ENCODE measurements at places on chromosomes 12 and 14.

DNA sequence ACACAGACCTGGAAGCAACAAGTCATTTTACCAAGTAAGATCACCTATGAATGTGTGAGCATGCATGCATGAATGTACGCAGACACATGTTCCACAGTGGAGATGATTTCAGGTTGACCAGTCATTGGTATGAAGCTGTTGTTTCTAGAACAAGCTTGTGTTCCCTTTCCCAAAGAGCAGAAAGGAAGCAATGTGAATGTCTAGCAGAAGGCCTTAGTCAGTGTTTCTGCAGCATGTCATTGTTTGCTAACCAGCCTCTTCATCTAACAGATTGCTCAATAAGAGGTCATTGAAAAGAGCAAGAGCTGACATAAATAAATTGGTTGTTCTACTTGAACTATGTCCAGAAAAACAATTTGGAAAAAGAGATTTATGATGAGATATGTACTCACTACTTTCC, 191.4 kb downstream of the PLCZ1 start:
- no peak for DNase-seq

DNA sequence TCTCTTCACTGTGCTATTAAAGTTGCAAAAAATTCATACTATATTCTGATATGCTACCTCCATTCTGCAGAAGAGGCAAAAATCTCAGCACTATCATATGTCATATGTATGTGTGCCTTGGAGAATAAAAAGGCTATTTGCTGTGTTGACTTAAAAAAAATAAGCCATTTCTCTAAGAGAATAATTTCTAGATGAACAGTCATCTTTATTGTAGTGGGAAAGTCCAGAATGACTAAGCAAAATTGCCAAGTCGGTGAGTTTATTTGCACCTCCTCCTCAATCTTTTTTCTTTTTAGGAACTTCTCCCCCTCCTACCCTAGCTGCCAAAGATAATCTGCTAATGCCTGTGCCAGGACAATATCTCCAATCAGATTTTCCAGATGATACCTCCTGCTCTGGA, 353.8 kb upstream of the FAR2 start:
- DNase-seq = no peak

GRCh38 chr12:110498984-110499706, 2.8 kb downstream of the VPS29 start:
- no peak for DNase-seq

DNA sequence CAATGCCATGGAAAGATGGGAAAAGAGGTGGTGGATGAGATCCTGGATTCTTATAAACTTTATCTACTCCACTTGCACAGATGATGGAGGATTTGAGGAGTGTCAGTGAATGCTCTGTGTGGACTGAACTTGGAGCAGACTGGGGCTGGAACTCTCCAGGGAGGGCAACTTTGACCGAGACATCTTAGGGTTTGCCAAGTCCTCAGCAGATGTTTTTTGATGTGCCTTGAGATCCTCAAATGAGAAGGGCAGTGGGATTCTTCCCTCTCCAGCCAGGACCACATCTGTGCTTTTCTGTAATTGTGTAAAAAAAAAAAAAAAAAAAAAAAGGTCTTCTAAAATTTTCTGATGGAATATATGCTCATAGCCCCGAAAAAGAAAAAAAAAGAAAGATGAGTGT, 23.0 kb upstream of the MYL2 start:
- DNase-seq = no peak

- no peak for DNase-seq
These were observed 6.9 kb downstream of the LRCOL1 start for GRCh38 chr12:132603240-132604150.

- DNase-seq = no peak
These were observed 172.4 kb upstream of the CAND1 start for GRCh38 chr12:67096533-67097318.

DNA sequence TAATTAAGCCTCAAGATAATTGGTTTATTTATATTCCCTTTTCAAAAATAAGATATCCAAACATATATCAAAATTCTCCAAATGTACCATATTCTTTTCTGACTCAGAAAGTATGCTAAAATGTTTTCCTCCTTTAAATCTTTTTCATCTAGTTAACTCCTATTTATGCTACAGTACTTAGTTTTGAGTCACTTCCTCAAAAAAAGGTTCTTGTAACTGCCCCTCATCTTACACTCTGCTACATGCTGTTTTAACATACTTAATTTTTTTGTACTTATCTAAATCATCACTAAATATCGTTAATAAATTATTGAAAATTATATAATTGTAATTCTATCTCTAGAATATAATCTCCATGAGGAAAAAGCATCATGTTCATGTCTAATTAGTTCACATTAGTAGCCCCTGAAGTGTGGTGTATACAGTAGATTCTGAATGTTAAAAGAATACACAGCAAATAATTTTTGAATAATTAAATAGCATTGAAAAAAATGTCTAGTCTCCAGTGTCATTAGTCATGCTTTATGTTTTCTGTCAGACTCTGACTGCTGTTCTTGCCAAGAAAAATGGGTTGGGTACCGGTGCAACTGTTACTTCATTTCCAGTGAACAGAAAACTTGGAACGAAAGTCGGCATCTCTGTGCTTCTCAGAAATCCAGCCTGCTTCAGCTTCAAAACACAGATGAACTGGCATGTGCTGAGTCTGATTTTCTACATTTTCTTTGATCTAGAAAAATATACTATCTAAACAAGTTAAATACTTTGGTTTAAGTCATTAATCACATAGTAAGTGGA, 3.5 kb downstream of the KLRD1 start:
- no peak for DNase-seq

Measured in stimulated activated naive CD4-positive, alpha-beta T cell treated with Interleukin-2 at 50 U/mL for 16 hours (primary cell).